ENCODE measurements at places on chromosomes 2 and 18.
A peak's percentile ranks its signal among the peaks of the same experiment; 100 is the strongest.

DNA sequence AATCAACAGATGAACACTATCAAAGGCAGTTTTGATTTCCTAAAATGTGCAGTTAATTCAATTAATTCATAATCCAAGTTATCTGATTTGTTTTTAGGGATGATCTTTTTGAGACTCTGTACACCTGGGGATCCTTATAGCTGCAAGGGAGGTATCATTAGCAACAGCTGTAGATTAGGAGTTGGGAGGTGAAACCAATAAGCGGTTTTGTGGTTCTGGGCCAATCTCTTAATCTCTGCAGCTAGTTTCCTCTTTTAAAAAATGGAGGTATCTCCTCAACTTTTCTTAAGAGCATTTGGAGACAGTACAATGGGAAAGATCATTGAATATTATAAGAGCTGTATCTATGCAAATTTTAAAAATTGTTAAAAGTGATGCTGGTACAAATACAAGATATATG, 126.0 kb downstream of the MC4R start:
- DNase-seq = no peak

- DNase-seq = no peak
Observed at GRCh38 chr2:224407241-224407701, 5.4 kb upstream of the FAM124B start.

GRCh38 chr18:35818353-35818667, 154.2 kb upstream of the RMP24 start:
- no peak for DNase-seq

- DNase-seq = no peak
Observed at GRCh38 chr2:84919885-84920580, 14.6 kb downstream of the TMSB10 start.

DNA sequence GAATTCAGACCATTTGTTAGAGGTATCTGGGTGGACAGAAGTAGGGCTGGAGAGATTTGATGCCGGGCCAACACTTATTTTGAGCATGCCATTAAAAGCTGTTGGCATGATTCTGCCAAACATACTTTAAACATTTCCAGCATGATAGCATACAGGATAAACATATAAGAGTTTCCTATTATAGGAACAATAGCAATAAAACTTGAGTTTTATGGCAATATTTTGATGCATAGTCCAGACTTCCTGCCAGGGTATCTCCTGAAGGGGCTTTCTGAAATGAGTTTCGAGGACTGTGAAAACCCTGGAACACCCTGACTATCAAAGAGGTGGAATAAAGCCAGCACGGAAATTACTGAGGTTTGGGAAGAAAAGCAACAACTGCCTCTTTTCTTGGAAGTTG, 1398.0 kb upstream of the NXPH2 start:
- no peak for DNase-seq

- DNase-seq = no peak
Observed at GRCh38 chr2:125272651-125273050, 1247.6 kb downstream of the CNTNAP5 start.

GRCh38 chr2:164053021-164053420, 317.2 kb upstream of the FIGN start:
- DNase-seq = no peak

DNA sequence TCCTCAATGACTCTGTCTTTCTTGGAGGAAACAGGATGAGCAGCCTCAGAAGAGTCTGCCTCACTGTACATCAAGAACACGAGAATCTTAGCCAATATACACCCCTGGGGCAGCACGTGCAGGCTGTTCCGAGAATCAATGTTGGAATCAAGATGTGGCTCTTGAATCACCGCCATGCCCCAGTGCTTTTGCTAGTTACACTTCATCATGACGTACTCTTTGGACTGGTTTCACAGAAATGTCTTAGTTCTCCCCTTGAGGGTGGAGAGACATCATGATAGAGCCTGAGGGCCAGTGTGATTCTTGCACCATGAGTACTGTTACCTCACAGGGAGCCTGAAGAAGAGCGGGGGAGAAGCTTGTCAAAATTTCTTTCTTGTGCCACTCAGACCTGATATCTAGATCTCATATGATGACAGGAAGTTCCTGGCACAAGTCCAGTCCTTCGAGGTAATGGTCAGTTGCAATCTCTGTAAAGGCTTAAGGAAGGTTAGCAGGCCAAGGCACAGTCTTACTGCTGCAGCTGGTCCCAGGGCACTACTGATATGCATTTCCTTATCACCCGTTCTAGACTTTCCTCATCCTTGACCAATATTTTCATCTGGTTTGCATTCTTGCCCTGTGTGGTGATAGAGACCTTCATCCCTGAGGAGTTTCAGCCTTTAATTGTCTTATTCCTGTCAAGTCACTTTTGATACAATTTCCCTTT, 28.2 kb upstream of the STAT4 start:
- DNase-seq = no peak

DNA sequence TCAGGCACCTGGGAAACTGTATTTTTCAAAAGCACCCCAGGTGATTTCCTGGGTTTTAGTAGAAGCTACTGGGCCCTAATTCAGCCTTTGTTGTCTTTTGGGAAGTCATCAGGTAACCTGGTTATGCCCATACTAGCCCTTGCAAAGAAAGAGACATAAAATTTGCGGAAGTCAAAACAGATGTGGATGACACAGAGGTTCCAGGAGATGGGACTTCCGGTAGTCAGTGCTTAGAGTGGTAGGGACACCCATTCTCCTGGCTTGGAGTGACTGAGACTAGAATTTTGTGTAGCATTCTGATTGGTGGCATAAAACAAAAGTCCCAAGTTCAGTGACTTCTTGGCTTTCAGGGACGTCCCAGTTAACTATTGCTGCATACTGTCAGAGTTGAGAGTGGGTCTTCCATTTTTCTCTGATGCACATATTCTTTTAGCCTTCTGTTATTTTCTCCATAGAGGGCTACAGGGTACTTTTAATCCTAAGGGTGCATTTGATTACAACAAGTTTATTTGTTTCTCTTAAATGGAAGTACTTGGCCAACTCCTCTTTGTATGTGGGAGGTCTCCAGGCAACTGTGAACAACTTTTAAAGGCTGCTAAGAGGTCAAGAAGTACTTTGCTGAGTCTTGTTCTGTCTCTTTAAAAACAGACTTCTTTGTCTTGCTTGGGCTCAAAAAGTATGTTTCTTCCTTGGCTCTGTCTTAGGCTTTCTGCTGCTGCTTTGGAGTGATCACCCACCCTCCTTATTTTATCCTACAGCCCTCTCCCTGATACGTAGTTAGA, 8.8 kb downstream of the NAB1 start:
- no peak for DNase-seq

DNA sequence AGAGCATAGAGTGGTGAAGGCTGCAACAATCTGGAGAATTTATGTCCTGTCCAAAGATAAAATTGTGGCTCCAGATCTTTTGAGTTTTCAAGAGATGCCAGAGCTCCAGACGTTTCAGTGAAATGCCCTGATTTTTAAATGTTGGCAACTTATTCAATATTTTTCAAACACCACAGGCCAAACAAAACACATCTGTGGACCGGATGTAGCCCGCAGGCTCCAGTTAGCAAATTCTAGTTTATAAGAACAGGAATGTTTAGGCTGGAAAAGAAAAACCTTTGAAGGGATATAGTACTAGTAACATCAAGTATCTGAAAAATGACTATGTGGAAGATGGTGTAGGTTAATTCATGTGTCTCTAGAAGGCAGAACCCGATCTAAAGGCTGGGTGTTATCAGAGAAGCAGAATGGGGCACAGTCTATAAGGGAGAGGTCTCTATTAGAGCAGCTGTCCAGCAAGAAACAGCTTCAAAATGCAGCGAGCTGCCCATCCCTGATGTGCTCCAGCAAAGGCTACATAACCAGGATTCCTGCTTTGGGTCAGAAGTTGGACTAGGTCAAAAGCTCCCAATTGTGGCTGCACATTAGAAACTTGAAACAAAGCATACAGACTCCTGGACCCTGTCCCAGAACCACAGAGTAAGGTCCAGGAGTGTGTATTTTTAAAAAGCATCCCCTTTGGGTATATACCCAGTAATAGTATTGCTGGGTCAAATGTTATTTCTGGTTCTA, 105.9 kb downstream of the ANKRD44 start:
- no peak for DNase-seq

GRCh38 chr2:171598713-171599319, 76.5 kb downstream of the CYBRD1 start:
- DNase-seq = peak; percentile 52

GRCh38 chr2:117068371-117068770, 746.1 kb upstream of the DDX18 start:
- no peak for DNase-seq

Measured in CD4-positive, alpha-beta memory T cell (primary cell).